ENCODE measurements at places on chromosomes 16 and 17. TPM values are rescaled to one million over a fixed set of nuclear protein-coding genes. Genes with fewer than 3 reads are reported as not detected.

The DEXI gene
- total RNA-seq, result 35.2 TPM

The TNP2 gene
- not detected for total RNA-seq

The SUPT6H gene
- 46.8 TPM for total RNA-seq

The PAQR4 gene
- 13.8 TPM for total RNA-seq

The LRRC3C gene
- not detected for total RNA-seq

The ADAP2 gene
- total RNA-seq, result 0.90 TPM

The TPSAB1 gene
- not detected for total RNA-seq

The ACD gene
- total RNA-seq, result 23.1 TPM

The TERB1 gene
- 0.08 TPM for total RNA-seq
